ENCODE measurements at places on chromosomes 6 and 20. TPM values are rescaled to one million over a fixed set of nuclear protein-coding genes. Genes with fewer than 3 reads are reported as not detected.
A peak's percentile ranks its signal among the peaks of the same experiment; 100 is the strongest.

Gene ADGRF5
- not detected for total RNA-seq

Gene KIF13A
- 27.2 TPM for total RNA-seq

Gene GDAP1L1
- total RNA-seq, result not detected

- no peak for DNase-seq
Measured at GRCh38 chr6:137399881-137400443, 94.2 kb downstream of the OLIG3 start.

Gene EDN1
- total RNA-seq, result 12.5 TPM

Gene SLC32A1
- not detected for total RNA-seq

Gene RBPJL
- not detected for total RNA-seq

- peak; percentile 24 for DNase-seq
Measured at GRCh38 chr6:113971741-113972140, 793 bp upstream of the HDAC2 start.

Gene IL17A
- total RNA-seq, result not detected

- peak; percentile 34 for DNase-seq
Measured at GRCh38 chr6:85394853-85395538, 54.9 kb upstream of the NT5E start.

GRCh38 chr20:3970016-3970415 lies 45.3 kb downstream of the RNF24 start:
- DNase-seq, result no peak

DNA sequence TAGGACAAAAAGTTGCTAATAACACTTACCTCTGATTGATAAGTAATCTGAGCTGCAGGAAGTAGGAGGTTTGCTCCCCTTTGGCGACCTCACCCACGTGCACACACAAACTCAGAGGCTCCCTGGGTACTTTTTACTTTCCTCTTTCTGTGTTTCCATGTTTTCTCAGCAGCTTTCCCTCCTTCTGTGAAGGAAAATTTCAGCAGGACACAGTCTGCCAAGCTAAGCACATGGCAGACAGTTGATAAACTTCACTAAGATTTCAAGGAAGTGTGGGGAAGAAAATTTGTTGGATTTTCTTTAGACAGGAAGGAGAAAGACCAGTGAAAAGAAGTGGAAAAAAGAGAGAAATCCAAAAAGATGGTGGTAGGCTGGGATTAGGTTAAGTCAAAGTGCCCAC lies 215.5 kb upstream of the ARG1 start:
- no peak for DNase-seq

Gene GNRH2
- total RNA-seq, result not detected

GRCh38 chr6:167832497-167833395 lies 6.0 kb downstream of the AFDN start:
- DNase-seq, result no peak

DNA sequence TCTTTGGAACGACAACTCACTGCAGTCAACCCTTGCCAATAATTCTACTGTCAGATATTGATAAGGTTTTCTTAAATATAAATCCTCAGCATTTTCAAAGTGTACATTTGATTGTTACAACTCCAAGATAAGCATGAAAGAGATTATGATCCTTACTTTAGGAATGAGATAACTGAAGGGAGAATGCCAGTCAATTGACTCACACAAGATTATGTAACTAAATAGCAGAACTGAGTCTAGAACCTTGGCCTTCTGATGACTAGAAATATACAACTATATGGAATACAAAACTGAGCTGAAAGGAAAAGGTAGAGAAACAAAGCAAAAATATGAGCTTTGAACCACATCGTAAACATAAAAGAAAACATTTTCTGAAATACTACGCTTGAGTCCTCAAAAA lies 26.9 kb upstream of the STXBP5 start:
- DNase-seq, result peak; percentile 36

DNA sequence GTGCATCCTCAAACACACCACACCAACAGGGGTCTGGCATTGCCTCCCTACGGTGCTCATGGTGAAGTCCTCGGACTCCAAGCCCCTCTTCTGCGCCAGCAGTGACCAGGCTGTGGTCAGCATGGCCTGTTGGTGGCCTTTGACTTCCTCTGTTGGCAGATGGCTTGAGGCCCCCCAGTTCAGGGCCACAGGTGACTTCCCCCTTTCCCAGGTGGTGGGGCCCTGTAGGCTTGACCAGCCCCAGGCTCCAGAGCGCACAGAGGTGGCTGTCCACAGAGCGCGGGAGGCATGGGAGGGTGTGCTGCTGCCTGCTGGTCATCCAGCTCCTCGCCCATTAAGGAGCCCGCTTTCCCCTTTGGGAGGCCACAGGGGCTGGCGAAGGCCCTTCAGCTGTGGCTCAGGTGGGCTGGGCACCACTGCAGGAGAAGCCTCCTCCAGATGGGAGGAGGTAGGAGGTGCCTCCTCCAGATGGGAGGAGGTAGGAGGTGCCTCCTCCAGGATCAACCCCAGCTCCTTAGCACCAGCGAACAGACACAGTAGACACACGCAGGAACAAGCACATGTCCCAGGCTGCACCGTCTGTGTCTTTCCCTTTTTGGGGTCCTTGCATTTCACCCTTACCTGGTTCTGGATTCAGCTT lies 52.1 kb upstream of the BHLHE23 start:
- DNase-seq, result no peak

DNA sequence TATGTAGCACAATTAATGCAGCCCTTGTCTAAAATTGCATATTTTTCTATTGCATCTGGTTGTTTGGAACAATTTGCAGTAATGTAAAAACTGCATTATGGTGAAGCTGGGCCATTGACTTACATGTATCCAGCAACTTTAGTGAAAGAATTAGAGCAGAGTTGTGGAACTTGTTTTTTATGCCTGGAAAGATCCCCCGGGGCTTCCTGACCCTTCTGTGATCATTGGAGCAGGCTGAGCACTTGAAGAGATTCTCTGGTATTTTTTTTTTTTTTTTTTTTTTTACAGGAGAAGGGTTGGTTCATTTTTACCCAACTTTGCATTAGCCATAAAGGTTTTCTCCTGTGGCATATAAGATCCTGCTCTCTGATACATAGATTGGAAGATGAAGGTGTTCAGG lies 45.0 kb downstream of the LIN28B start:
- DNase-seq, result no peak

DNA sequence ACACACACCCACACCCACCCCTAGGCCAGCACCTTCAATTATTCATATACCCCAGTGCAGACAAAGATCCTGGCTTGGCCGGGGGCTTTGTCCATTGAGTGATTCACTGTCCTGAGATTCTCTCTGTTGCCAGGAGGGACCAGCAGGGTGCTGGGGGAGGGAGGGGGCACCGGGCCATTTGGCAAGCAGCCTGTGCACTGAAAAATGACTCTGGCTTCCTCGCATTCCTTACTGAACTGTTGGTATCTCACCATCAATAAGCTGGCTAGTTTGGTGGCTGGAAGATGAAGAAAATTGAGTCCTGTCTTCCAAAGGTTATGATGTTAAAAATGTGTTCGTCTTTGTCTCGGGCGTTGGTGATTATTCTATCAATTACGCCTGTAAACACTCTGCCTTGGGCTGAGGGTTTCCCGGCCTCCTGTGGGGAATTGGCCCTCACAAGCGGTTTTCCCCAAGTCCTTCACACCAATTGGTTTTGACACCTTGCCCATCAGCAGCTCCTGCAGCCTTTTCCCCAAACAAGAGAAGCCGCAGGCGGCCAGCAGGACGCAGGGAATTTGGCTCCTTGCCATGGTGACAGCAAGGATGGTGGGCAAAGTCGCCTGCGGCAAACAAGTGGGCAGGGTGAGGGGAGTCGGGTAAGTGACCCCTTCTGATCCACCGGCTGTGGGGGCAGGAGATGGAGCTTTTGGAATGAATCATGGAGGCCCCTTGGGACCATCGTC lies 4.9 kb downstream of the VSTM2L start:
- peak; percentile 95 for DNase-seq

GRCh38 chr20:11797156-11797555 lies 120.5 kb upstream of the BTBD3 start:
- peak; percentile 80 for DNase-seq

- no peak for DNase-seq
Measured at GRCh38 chr6:110357664-110358552, at the start of gene METTL24. METTL24 (minus strand) TSS chr6:110358349; CDS start chr6:110358272, 77 bp downstream.

Gene CCN5
- total RNA-seq, result not detected

DNA sequence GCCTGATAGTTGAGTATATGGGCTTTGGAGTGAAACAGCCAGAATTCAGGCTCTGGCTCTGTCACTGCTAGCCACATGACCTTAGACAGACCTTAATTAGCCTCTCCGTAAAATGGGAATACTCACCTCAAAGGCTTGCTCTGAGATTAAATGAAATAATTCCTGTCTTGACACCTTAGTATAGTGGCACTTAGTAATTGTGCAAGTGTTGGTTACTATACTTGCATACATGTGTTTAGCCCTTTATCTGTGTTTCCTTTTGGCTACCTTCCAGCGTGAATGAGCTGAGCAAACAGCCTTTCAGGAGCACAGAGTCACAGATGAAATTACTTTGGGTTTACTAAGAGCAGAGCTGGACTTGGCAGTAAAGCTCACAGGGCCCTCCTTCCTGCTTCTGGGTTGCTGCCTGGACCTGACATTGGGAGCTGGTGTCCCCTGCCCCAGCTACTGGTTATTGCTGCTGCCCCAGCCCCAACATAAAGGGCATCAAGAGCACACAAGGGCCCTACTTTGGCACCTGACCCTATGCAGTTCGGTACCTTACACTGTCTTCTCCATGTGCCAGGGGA lies 32.8 kb downstream of the CD164 start:
- DNase-seq, result peak; percentile 48

Gene SLC22A16
- 0.42 TPM for total RNA-seq

DNA sequence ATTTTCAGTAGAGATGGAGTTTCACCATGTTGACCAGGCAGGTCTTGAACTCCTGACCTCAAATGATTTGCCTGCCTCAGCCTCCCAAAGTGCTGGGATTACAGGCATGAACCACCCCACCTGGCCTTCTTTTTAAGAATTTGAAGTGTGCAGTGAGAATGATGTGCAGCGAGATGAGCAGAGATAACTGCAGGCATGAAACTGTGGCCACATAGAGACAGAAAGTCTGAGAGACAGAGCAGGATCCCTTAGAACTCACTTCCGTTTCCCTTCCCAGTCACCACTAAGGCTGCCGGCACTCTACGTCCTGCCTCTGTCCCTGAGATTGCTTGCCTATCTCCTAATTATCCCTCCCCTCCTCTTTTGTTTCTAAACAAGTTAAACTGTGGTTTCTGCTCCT lies 27.2 kb downstream of the IL22RA2 start:
- DNase-seq, result no peak

DNA sequence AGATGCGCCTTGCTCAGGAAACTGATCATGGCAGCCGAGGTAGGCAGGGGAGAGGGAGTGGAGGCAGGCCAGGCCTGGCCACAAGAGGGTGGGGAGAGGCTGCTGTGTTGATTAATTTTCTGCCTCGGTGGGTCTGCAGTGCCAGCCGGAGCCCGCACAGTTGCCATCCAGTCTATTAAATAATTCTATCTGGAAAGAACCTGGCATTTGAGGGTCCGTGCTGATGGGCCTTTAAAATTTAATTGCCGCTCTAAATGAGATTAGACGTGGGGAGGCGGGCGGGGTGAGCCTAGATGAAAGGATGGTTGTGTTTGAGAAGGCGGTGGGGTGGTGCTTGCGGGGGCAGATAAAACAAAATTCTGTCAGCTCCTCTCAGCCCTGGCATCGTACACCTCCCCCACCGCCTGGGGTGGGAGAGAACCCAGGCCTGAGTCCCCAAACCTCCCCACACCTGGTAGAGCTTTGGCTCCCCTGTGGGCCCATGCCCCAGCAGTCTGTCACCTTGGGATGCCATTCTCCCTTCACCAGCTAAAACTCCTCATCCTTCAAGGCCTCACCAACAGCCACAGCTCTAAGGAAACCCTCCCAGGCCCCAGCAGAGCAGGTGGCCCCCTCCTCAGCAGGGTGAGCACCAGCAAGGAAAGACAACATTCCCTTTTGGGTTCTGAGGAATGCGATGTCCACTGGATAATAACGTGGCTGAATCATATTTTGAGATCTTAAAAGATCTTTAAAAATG lies 167.3 kb downstream of the GRM4 start:
- no peak for DNase-seq

GRCh38 chr6:157346373-157346772 lies 23.1 kb upstream of the TMEM242 start:
- DNase-seq, result peak; percentile 19

Gene CDH4
- total RNA-seq, result 7.8 TPM

Gene TOX2
- total RNA-seq, result 6.1 TPM

DNA sequence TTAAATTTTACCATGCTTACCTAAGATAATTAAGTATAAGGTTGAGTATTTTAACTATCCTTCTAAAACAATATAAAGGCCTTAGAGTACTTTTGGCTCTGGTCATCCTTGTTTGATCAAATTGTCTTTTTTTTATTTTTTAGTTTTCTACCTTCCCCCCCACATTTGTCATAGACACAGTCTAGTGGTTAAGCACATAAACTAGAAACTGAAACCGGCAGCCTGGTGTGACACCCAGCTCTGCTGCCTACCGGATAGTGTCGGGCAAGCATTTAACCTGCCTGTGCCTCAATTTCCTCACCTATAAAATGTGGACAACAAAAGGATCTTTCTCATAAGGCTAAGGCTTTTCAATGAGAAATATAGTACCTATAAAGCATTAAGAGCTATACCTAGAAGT lies 21.6 kb upstream of the TULP4 start:
- no peak for DNase-seq

Gene TASP1
- total RNA-seq, result 6.3 TPM

GRCh38 chr6:107717781-107718180 lies 106.3 kb downstream of the SCML4 start:
- DNase-seq, result no peak

Gene CST1
- 5.0 TPM for total RNA-seq

Gene HSPA12B
- 0.05 TPM for total RNA-seq

- peak; percentile 97 for DNase-seq
Measured at GRCh38 chr6:16769986-16770376, 8.7 kb upstream of the ATXN1 start.

- peak; percentile 28 for DNase-seq
Measured at GRCh38 chr20:62413896-62414481, 6.9 kb upstream of the CABLES2 start.

GRCh38 chr6:100339574-100340255 lies 125.0 kb downstream of the SIM1 start:
- peak; percentile 52 for DNase-seq

Gene EMILIN3
- total RNA-seq, result not detected
